Right cardiac atrium (tissue), 5 donors: ENCODE measurements at places on chromosomes 6 and 20.

GRCh38 chr6:13038741-13039190 is 289.6 kb downstream of the TBC1D7 start:
- DNase-seq = peak; percentile 70

DNA sequence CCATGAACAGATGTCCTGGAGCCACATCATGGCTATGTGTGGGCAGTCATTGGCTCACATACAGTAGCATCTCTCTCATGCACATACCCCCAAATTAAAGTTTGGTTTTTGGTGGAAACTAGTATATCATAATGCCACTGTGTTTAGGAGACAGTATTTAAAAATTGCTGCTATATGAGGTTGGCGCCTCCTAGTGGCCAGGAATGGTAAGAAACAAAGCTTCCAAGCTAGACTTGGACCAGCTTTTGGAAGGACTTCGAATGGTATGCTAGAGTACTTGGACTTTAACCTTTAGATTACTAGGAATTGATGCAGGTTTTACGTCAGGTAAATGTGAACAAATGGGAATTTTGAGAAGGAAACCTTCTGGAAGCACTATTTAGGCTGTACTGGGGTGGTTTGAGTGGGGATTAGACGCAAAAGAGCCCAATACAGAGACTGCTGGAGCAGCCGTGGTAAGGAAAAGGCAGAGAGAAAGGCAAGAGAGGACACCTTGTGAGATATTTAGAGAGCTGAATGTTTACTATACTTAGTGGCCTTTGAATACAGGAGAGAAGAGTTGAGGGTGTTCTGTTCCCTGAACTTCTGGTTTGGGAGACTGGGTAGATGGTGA is 23.8 kb downstream of the PRSS35 start:
- DNase-seq = no peak

DNA sequence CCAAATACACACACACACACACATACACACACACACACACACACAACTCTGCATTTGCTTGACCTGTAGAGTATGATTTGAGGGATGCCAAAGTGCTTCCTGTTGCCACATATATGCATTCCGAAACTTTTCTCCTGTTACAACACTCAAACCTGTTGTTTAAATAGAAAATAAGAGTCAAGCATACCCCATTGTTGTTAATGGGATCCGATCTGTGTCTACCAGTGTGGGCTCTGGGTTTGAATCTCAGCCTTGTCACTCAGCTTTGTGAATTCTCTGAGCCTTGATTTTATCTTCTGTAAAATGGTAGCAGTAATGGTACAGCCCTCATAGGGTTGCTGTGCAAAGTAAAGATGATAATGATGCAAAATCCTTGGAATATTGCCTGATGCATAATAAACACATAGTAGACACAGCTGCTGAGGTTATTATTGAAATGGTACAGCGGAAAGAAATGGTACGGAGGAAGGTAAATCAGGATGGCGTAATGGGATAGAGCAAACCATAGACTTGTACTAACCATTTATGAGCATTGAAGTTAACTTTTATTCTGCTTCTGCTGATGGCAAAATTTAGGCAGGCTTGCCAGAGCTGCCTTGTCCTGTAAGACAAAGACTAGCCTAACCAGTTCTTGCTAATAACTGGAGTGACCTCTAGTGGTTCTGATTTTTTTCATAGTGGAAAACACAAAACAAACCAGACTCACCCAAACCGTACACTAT is 113.5 kb upstream of the PHACTR1 start:
- peak; percentile 69 for DNase-seq

- peak; percentile 65 for DNase-seq
Observed at GRCh38 chr6:219641-220198, 72.6 kb upstream of the DUSP22 start.

DNA sequence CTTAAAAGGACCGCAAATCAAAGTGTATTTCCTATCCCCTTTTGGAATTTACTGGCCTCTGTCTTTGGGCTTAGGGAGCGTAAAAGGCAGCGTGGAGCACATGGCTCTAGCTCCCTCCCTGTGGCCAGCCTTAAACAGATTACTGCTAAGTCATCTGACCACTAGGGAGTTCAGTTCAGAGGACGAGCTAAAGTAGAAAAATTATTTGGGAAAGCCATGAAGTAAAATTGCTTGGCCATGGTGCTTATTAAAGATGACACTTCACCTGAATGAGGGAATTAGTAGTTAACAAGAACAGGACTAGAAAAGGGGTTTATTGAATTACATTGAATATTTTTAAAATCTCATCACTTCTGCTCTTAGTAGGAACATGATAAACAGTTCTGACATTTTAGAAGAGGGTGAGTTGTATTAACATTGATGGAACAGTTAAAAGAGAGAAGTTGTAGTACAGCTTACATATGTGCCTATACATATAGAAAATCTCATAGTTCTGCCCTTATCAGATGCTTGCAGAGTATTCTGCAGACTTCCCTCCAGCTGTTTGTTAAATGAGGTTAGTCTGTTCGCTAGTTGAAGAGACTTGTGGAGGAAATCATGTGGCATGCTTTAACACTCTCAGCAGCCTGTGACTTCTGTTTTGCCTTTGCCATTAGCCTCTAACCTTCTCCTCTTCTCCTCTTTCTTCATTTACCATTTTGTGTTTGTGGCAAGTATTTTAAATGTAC is 31.2 kb upstream of the MAPK13 start:
- DNase-seq = no peak

GRCh38 chr6:35392111-35392702 is 49.8 kb downstream of the PPARD start:
- peak; percentile 66 for DNase-seq

- DNase-seq = no peak
Observed at GRCh38 chr6:152059909-152060308, 252.4 kb downstream of the ESR1 start.

DNA sequence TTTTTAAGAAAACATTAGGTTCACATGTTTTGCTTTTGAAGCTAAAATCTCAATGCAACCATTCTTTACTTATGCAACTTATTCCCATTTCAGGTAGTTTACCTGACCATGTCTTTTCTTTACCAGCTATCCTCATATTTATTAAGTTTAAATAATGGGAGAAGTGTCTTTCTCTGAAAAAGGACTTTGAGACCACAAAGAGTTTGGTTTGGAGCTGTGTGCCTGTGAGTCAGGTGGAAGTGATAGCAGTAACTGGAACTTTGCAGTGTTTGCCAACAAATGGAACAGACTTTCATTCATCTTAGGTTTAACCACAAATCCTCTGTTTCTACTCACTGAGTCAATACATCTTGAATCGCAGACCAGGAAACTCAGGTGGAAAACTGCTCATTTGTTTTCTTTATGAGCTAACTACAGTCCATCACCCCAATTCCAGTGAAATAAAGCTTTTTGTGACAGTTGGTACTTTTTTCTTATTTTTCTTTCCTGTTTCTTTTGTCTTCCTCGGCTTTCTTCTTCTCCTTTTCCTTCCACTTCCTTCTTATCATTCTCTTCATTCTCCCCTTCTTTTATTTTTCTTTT is 148.3 kb upstream of the RIN2 start:
- no peak for DNase-seq

GRCh38 chr6:79764747-79765146 is 133.6 kb downstream of the SH3BGRL2 start:
- no peak for DNase-seq

DNA sequence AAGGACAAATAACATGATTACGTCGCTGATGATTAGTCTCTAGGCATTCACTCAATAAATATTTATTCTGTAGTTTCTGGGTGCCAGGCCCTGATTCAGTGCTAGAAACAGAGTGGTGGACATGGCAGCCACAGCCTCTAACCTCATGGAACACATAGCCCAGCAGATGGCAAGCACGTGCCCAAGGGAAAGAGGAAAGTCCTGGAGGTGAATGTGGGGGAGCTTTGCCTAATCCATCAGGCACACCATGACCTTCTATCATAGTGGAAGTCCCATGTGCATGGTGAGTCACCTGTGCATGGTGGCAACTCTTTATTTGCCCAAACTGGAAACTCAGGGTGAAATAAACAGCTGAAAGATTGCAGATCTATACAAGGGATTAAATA is 143.0 kb upstream of the TNFAIP3 start:
- DNase-seq = no peak

GRCh38 chr6:36655085-36655724 is 23.3 kb upstream of the CDKN1A start:
- DNase-seq = no peak
